Pancreas (tissue), 10 donors: ENCODE measurements at places on chromosomes 4 and X.

- DNase-seq: no peak
Observed at GRCh38 chr4:40594261-40595178, 35.1 kb downstream of the RBM47 start.

- no peak for DNase-seq
Observed at GRCh38 chrX:19863857-19864223, 23.6 kb downstream of the SH3KBP1 start.

GRCh38 chr4:70515367-70516250 lies 2.8 kb upstream of the AMTN start:
- no peak for DNase-seq

GRCh38 chr4:178778496-178778895 lies 1336.3 kb upstream of the AGA start:
- no peak for DNase-seq

DNA sequence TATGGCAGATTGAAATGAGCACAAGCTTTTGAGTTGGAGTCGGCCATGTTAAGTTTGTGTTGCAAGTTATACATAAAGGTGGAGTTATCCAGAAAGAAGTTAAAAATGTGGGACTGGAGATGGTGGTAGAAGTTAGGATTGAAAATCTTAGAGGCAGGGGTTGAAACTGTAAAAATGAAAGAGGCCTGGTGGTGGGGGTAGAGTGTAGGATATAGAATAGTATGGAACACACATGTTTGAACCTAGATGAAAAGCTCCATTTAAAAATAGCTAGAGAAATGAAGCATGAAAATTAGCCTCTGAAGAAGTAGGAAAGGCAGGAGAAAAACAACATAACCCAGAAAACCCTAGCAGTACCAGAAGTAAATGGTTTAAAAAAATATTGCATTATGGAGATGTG lies 131.8 kb upstream of the ENPEP start:
- no peak for DNase-seq

DNA sequence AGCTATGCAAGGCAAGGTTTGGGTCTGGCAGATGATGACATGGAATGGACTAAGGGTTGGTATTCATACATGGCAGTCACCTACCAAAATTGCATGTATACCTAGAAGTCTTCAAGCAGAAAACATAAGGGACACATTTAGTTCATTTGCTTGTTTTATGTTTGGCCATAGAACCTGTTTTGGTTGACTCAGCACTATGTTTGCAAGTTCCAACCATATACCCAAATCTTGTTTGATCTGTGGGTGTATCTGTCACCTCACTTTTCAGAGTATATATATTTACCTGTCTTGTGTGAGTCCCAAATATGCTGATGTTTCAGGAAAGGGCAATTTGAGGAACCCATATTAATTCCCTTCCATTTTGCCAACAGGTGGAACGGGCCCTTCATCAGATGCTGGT lies 39.3 kb downstream of the ATG4A start:
- DNase-seq: no peak

GRCh38 chr4:102438396-102439235 lies 62.5 kb upstream of the NFKB1 start:
- DNase-seq: no peak

DNA sequence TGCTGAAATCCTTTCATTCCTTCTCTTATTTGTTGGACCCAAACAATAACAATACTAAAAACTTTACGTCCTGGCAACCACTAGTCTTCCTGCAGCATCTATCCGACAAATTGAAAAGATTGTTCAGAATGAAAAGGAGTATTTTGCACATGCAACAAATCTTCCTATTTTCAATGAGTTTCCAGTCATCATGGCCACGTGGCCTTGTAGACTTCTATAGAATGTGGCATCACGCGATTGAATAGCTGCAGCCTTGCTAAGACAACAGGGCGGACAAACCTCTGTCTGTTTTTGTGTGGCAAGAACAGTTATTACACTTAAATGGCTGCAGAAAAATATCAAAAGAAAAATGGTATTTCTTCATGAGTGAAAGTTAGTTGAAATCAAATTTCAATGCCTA lies 297.9 kb upstream of the LCORL start:
- DNase-seq: no peak

DNA sequence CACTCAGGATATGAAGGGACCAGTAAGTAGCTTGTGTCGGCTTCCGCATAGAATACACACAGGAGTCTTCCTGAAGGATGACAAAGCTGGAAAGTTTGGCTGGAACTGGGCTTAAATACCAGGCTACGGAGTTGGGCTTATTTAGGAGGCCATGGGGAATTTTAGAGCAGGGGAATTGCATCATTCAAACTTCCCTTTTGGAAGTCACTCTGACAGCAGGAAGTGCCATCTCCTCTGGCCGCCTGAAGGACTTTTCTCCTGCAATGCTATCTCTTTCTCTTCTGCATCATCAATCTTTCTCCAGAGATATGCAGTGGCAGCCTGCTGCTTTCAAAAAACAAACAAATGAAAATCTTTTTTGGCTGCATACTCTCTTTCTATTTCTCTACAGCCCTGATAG lies 48.4 kb upstream of the PAK3 start:
- DNase-seq: no peak

DNA sequence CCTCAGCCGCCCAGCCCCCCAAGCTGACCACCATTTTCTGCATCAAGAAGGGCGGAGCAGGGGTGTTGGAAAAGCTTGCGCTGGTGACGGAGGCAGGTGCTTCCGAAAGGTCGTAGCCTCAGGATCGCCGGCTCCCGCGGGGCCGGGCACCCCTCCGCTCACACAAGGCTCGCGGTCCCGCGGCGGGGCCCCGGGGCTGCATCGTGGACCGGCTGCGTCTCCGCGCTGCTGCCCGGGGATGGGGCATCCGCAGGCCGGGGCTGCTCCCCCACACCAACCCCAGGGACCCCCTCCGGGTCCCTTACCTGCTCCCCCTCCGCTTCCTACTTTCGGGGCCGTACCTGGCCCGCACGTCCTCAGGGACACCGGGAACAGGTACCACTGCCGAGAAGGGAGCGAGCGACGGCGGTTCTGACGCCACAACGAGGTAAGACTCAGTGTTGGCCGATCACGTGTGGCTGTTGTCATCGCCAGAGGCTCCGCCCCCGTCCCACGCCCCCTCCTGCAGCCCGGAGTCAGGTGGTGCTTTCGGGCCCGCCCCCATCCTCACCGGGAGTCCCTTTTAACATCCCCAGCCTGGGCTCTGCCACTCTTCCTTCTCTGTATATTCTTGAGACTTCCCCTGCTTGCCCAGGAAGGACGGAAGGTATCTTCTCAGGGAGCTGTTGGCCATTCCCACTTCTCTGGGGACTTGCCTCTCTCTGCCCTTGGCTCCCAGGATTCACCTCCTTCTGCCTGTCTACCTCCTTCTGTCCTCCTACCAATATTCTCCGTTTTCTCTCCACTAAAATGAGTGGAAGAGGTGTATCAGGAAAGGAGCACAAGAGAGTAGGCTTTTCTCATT lies at the start of gene BEX2:
BEX2 (minus strand) TSS at position 436 of the 844 bp plus-strand sequence. CDS start 1,014 bp downstream, outside the sequence.
- peak; percentile 89 for DNase-seq

- DNase-seq: no peak
Observed at GRCh38 chr4:82125787-82126297, 247.9 kb downstream of the HNRNPD start.

- peak; percentile 87 for DNase-seq
Observed at GRCh38 chr4:151325111-151325948, at the start of gene SH3D19. Gene SH3D19 (minus strand): TSS chr4:151325605. CDS start chr4:151325352, 253 bp downstream.

GRCh38 chrX:13074297-13075262 lies 30.2 kb upstream of the FAM9C start:
- no peak for DNase-seq

- no peak for DNase-seq
Observed at GRCh38 chr4:6969826-6970800, 60.5 kb downstream of the TBC1D14 start.

- DNase-seq: no peak
Observed at GRCh38 chr4:168674077-168674747, 177.4 kb downstream of the PALLD start.

GRCh38 chrX:48509619-48510018 lies 827 bp downstream of the PORCN start:
- no peak for DNase-seq

GRCh38 chr4:26204249-26204825 lies 116.5 kb upstream of the RBPJ start:
- DNase-seq: no peak

GRCh38 chr4:13615161-13615560 lies 12.4 kb downstream of the BOD1L1 start:
- no peak for DNase-seq

GRCh38 chrX:94551831-94552230 lies 877.8 kb downstream of the FAM133A start:
- no peak for DNase-seq

- DNase-seq: no peak
Observed at GRCh38 chr4:98606894-98607293, 51.5 kb downstream of the TSPAN5 start.

DNA sequence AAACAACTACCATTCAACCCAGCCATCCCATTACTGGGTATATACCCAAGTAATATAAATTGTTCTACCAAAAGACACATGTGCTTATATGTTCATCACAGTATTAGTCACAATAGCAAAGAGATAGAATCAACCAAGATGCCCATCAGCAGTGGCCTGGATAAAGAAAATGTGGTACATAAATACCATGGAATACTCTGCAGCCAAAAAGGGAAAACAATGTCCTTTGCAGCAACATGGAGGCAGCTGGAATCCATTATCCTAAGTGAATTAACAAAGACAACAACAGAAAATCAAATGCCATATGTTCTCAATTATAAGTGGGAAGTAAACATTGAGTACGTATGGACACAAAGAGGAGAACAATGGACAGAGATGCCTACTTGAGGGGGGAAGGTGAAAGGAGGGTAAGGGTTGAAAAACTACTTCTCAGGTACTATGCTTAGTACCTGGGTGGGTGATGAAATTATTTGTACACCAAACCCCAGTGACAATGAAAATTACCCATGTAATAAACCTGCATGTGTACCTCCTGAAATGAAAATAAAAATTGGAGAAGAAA lies 632.1 kb upstream of the AADAT start:
- DNase-seq: no peak

DNA sequence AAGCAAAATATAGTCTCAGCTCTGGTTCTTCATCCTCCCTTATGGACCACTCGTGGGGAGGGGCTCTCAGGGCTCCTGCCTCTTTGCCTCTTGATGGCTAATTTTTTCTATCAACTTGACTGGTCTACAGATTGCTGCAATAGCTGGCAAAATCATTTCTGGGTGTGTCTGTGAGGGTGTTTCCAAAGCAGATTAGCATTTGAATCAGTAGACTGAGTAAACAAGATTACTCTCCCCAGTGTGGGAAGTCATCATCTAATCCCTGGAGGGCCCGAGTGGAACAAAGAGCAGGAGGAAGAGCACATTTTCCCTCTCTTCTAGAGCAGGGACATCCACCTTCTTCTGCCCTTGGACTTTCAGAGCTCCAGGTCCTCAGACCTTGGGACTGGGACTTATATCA lies 153.5 kb downstream of the STK32B start:
- DNase-seq: no peak

DNA sequence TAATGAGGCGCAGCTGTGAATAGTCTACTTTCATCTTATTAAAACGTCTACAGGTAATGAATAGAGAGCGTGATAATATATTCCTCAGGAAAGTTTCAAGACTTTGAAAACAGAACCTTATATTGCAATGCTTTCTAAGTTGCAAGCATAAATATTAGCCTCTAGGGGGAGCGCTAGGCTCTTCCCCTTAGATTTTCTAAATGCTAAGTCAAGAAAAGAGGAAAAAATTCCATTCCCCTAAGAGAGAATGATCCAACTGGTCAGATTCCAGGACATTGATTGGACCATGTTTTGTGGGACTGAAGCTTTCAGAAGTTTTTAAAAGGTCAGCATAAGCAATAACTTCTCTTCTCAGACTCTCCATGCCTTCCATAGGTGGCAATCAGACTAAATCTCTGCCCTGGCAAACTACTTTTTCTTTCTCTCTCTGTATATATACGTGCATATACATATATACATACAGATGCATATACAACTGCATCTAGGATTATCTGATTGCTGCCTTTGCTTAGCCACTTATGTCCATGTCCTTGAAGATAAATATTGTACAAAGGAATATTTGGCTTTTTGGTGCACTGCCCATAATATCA lies 492.9 kb downstream of the INPP4B start:
- no peak for DNase-seq

- no peak for DNase-seq
Observed at GRCh38 chr4:103126126-103126525, 26.5 kb upstream of the BDH2 start.

GRCh38 chr4:25925486-25926201 lies 11.6 kb downstream of the SMIM20 start:
- DNase-seq: no peak

GRCh38 chr4:140239311-140239710 lies 85.3 kb upstream of the MAML3 start:
- no peak for DNase-seq

DNA sequence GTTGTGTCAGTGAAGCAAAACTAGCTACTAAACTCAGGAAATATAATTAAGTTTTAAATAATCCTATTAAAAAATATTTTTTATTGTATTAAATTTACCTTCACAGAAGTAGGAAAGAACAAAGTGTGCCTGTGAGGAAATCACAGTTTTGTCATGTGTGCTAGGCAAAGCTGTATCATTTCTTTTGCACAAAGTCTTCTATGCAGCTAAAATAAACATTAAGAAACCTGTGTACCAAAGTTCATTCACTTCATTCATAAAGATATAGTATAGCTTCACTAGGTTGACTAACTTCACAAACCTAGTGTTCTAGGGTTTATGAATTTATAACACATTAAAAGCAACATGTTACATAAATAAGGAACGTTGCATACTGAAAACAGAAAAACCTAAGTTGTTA lies 131.0 kb downstream of the PDS5A start:
- DNase-seq: no peak

GRCh38 chrX:482702-483203 lies 96.0 kb upstream of the PPP2R3B start:
- DNase-seq: no peak

- no peak for DNase-seq
Observed at GRCh38 chr4:172982151-172982590, 186.4 kb upstream of the GALNT7 start.

DNA sequence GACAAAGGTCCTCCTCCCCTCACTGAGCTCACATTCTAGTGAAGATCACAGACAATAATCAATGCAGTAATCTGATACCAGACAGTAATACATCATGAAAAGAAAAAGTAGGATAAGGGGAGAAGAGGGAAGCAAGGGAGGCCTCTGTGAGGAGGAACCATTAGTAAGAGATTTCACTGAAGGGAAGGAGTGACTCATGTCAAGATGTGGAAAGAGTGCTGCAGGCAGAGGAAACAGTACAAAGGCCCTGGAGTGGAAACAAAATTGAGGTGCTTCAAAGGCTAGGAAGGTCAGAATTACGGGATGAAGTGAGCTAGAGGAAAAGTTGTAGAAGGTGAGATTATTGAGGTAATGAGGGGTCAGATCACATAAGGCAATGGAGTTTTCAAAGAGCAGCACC lies 38.1 kb downstream of the LAMTOR3 start:
- no peak for DNase-seq

GRCh38 chr4:83931659-83932438 lies 395.9 kb downstream of the GPAT3 start:
- DNase-seq: no peak

GRCh38 chr4:114037988-114038387 lies 58.5 kb upstream of the ARSJ start:
- DNase-seq: no peak

- no peak for DNase-seq
Observed at GRCh38 chr4:76729980-76730379, 168.0 kb downstream of the SOWAHB start.
